ENCODE measurements at places on chromosomes 3 and 15.

- peak; percentile 23 for DNase-seq
Observed at GRCh38 chr15:80419546-80419945, 15.4 kb downstream of the ARNT2 start.

DNA sequence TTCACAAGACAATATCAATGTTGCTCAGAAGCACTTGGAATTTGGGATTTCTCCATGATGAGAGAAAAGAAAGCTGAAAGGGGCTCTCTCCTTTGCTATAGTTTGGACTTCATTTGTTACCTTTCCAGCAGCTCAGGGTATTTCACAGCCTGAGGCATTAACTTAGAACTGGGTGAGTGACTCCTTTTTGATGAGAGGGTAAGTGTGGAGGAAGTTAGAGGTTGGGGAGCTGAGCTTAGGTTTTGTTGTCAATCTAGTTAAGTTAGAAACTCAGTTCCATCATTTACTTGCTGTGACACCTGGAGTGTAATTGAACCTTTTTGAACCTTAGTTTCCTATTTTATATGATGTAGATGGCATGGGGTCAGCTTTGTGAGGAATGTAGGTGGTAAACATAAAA is 359.1 kb downstream of the PDCD6IP start:
- no peak for DNase-seq

DNA sequence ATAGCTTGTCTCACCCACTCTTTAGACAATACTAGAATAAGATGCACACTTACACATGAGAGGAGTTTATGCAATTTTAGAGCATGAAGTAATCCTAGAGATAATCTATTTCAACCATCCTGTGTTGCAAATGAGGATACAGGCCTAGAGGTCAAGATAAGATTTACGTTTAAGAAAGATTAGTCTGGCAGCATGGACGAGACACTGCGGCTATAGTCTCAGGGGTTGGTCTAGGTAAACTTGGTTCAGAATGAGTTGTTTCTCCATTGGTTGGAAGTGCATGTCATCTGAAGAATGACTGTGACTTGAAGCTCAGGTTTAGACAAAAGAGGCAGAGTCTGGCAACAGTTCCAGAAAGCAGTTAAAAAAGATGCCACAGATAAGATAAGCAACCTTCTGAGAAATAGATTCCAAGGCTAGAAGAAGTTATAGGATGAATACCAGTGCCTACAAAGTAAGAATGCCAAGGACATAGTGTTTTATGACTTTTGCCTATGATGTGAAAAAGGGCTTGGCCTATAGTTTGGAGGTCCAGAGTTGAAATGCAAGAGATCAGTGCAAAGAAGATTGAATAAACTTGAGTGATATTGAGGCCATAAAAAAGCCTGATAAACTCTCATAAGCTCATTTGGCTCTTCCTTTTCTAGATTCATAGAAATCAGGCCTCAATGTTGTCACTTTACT is 631.0 kb downstream of the SQOR start:
- no peak for DNase-seq

DNA sequence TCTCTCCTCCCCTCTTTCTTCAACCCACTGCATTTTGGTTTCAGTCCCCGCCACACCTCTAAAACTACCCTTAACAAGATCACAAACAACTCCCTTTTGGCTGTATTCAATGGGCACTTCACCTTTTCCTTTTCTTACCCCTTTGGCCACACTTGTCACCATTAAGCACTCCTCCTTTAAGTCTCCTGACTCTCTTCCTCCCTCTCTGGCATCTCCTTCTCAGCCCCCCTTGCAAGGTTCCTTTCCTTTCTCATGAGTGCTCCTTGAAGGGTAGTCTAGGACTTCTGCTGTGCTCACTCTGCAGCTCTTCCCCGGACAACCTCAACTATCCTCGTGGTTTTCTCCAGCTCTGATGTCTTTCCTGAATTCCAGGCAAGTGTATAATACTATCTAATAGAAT is 103.7 kb downstream of the RPL22L1 start:
- DNase-seq: no peak

DNA sequence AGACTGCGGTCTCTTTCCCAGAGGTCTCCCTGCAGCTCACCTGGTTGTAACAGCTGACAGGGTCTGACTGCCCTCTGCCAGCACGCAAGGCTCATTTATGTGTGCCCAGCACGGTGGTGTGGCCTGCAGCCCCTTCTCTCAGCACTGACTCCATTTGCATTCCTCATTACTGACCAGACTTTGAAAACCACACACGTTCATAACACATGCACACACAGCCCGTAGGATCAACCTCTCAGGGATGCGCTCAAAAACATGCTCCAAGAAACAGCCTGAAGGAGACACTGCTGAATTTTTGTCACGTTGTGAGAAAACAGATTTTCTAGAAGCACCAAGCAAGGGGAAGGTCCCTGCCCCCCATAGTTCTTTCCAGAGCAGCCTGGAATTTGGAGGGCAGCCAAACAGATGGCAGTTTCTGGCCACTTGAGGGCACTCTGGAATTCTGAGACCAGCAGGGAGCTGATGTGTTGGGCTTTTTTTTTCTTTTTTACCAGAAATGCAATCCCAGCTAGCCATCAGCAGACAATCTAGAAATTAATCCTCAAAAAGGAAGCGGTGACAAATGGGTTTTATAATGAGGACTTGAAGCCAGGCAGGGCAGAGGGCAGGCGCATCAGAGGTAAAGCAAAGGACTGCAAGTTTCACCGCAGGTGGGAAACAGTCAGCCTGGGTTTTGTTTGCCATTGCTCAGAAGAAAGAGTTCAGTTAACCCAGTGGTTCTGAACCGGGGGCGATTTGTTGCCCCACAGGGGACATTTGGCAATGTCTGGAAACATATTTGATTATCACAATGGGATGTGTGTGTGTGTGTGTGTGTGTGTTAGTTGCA is 170.5 kb upstream of the PROK2 start:
- no peak for DNase-seq

DNA sequence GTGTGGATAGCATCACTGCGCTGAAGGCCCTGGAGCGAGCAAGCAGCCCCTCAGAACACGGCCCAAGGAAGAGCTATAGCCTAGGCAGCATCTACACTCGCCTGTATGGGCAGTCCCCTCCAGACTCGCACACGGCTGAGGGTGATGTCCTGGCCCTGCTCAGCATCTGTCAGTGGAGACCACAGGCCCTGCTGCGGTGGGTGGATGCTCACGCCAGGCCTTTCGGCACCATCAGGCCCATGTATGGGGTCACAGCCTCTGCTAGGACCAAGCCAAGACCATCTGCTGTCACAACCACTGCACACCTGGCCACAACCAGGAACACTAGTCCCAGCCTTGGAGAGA is 20.5 kb downstream of the ATRIP start:
- no peak for DNase-seq
